ENCODE measurements at places on chromosomes 12 and 14.

GRCh38 chr12:9342614-9343353, 134.6 kb upstream of the PZP start:
- DNase-seq, result no peak

DNA sequence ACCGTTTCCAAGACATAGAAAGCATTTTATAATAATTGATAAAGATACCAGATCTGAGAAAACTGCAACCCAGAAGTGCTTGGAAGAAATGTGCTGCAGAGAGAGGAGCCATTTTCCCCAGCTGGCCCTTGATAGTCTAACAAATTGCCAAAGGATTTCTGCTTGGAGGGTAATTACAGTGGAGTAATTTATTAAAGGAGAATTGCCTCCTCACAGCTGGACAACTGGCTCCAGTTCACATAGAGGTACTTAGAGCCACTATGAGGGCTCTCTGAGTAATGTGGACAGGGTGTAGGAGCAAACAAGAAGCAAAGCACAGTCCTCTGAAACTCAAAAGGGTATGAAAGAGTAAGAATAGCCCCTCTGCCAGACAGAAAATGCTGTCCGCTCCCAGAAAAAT, 335.6 kb downstream of the SYT1 start:
- no peak for DNase-seq

DNA sequence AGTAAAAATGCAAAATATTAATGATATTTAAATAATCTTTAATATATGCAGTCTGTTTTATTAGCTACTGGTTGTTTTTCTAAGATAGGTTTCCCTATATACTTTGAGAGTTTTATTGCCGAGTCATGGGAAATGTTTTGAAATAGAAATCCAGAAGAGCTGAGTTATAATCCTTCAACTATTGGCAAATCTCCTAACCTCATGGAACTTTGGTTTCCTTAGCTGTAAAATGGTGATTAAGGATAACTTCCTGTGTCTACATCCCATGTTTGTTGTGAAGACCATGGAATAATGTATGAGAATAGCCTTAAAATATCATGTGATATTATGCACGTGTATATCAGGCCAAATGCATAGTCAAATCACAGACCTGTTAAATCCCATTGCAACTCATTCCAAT, 51.0 kb downstream of the UNC79 start:
- DNase-seq, result no peak

DNA sequence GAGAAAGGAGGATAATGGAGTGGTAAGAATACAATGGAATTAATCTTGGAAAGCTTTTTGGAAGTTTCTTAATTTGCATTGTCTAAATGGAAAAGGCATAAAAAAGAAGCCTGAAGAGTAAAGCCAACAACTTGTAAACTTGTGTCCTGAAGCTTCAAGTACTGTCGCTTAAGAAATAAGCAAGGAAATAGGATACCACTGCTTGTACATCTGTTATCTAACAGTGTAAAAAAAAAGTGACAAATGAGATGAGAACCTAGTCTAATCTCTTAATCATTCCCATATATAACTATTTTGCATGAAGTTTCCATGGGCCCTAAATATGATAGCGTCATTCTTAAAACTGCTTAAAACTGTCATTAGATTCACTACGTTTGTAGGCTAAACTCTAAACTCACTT, 134.0 kb upstream of the DYRK2 start:
- DNase-seq, result no peak

GRCh38 chr14:56127156-56127555, 8.9 kb downstream of the PELI2 start:
- DNase-seq, result no peak

GRCh38 chr12:93979189-93979588, 169.2 kb upstream of the PLXNC1 start:
- DNase-seq, result no peak

GRCh38 chr12:112907415-112908157, 824 bp downstream of the OAS1 start:
- DNase-seq, result no peak

GRCh38 chr12:13023811-13024530, 20.2 kb upstream of the FAM234B start:
- DNase-seq, result no peak

DNA sequence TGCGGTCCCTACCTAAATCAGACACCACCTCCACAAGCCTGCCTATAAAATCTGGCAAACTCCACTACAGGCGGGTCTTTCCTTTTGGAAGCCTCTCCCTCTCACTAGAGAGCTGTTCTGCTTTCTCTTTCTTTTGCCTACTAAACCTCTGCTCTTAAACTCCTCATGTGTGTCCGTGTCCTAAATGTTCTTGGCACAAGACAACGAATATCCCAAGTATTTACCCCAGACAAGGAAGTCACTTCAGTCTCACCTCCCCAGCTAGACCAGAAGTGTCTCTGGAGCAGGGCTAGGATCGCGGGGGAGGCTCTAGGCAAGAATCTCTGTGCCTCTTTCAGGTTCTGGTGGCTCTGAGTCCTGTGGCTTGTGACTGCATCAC, 37.2 kb upstream of the FICD start:
- no peak for DNase-seq

DNA sequence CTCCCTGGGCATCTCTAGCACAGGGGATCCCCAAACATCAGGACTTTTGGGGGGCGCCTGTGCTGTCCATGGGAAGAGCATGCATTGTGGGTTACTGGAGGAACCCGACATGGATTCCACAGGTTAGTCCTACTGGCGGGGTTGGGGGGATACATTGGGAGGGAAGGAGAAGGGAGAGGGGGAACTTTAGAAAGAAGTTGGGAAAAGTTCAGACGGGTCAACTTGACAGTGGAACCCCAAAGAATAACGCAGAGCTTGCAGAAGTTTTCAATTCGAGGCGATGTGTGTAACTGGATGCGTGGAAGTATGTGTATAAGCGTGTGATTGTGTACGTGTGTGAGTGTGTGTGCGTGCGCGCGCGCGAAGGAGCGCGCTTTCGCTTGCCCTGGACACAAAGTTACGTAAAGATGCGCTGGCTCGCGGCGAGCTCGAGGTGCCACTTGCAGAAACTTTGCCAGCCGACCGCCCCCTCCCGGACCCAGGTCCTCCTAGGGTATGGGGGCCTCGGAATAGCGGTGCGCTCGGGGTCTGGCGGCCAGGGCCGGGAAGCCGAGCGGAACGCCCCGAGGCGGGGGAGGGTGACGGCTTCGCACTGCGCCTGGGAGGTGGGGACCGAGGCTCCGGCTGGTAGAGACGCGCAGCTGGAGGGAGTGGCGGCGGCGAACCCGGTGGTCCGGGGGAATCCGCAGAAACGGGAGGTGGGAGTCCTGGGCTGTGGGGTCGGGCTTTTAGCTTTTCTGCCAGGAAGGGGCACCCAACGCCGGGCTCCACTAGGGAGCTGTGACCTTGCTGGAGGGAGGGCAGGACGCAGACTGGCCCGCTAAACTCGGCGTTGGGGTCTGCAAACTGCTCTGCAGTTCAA, 669 bp downstream of the RFX4 start:
- DNase-seq, result no peak

DNA sequence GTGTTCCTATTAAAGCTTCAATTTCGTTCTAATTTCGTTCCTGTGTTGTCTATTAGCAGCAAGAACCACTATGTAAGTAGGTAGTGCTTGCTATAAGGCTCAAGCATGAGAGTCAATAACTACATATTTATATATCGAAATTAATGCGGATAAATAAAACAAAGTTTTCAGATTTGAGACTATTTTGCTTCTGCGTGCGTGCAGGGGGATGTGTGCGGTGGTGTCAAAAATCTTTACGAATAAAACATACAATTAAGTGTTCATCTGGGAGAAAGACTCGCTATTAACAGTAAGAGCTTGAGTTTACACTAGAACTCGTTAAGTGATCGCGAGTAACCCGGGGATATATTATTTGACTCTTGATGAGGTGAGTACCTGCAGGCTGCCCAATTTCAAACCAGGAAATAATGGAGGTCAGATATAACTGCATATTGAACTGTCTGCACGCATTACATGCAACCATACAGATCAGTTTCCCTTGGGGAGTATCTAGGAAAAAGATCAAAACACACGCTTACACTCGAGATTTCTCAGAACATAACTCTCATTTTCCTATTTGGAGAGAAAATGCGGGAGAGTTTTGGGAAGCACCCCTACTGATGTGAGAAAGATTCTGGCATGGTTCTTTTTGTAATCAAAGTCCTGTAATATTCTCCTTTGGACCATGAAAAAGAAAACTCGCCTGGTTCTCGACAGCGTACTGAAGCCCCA, 813 bp downstream of the TWF1 start:
- no peak for DNase-seq

DNA sequence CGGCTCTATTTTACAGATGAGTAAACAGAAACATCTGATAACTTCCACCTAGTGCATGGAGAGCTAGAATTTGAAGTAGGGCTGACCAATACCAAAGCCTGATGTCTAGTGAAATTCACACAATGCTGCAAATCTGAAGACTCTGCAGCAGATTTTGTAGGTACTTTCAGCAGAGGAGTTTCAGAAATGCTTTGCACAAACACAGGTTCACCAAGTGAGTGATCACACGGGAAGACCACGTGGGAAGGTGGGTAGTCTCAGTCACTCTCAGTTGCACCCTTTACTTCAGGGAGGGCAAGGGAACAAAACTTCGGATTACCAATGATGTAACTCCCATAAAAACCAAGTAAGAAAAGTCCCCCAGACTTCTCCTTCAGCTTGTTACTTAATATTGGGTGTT, 63.3 kb upstream of the DAAM1 start:
- DNase-seq, result no peak

GRCh38 chr14:43795600-43796228, 711.4 kb downstream of the FSCB start:
- no peak for DNase-seq

DNA sequence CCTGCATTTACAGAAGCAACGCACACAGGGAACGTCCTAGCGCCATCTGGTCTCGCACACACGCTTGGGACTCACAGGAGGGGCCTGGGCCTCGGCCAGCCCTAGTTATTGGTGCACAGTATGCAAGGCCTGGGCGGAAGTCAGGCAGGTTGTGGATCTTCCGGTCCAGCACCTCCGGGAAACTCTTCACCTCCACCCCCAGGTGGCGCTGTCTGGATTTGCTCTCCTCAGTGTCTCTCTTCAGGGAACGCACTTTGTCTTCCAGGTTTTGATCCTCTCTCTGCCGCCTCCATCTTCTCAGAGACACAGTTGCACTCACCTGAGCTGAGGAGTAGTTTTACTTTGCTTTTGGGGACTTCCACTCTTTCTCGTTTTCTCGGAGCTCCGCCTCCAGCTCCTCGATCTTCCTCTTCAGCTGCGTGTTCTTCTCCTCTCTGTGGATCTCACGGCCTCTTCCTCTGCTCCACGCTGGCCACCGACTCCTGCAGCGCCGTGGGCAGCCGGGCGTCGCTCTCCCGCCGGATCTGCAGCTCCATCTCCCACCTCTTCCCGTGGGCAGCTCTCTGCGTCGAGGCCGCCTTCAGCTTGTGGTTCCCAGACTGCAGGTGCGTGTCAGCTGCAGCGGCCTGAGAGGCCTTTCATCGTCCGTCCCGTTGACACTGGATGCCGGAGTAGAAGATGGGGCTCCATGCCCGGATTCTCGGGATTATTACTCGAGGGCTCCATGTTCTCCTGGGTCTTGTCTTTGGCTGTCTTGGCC, 933.8 kb downstream of the TMEM121 start:
- peak; percentile 38 for DNase-seq

DNA sequence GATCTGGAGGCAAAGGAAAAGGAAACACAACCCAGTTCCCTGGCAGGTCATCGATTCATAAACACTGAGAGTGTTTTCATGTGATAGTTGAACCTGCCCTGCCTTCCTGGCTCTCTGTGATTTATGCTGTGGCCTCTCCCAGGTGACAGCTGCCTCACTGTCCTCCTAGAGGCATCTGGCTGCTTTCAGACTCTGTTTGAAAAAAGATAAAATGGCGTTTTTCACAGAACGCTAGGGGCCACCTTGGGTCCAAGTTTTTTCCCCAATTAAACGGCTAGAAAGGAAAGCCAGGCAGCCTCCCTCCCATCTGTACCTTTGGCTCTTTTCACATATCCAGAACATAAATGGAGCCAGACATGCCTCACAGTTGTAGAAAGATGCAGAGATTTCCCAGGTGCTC, 252.6 kb upstream of the CCDC196 start:
- DNase-seq, result no peak

DNA sequence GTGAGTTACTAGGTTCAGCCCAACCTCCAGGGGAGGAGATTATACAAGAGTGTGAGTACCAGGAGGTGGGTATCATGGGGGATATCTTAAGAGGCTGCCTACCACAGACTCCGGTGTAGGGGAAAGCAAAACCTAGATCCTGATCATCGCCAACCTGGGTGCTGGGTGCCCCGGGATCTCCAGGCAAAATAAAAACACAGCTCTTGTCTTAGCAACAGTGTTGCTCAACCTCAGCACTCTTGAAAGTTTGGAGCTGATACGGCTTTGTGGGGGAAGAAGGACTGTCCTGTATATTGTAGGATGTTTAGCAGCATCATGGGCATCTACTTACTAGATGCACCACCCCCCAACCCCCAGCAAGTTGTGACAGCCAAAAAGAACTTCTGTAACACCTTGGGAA, 74.5 kb downstream of the CCDC60 start:
- no peak for DNase-seq

- DNase-seq, result no peak
Observed at GRCh38 chr14:72451054-72451972, 442.6 kb downstream of the DPF3 start.

DNA sequence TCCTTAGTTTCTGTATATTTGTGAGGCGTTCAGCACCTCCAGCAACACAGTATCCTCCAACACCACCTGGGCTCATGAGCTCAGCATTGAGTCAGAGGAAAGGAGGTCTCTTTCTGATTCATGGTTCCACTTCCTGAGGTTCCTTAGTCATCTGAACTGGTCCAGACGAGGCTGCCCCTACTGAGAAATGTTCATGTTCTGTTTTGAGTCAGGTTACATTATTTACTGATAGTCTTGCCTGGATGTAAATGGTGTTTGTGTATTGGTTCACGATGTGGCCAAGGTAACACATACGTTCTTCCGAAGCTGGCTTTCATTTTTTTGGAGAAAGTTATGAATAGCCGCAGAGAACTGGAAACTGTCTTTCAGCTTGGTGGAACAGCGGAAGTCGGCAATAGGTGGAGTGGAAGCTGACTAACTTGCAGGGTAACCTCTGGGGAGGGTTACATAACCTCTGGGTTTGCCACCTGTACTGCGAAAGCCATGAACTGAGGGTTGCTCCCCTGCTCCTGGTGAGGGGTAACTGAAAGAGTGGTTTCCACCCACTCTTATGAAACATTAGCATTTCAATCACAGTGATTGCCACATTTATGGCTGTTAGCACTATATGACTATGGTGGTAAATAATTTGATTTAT, 42.2 kb upstream of the MANSC4 start:
- DNase-seq, result peak; percentile 18
